ENCODE measurements at places on chromosomes 2 and 18.

GRCh38 chr18:64410685-64411084, 261.8 kb upstream of the LINC00305 start:
- DNase-seq: no peak

DNA sequence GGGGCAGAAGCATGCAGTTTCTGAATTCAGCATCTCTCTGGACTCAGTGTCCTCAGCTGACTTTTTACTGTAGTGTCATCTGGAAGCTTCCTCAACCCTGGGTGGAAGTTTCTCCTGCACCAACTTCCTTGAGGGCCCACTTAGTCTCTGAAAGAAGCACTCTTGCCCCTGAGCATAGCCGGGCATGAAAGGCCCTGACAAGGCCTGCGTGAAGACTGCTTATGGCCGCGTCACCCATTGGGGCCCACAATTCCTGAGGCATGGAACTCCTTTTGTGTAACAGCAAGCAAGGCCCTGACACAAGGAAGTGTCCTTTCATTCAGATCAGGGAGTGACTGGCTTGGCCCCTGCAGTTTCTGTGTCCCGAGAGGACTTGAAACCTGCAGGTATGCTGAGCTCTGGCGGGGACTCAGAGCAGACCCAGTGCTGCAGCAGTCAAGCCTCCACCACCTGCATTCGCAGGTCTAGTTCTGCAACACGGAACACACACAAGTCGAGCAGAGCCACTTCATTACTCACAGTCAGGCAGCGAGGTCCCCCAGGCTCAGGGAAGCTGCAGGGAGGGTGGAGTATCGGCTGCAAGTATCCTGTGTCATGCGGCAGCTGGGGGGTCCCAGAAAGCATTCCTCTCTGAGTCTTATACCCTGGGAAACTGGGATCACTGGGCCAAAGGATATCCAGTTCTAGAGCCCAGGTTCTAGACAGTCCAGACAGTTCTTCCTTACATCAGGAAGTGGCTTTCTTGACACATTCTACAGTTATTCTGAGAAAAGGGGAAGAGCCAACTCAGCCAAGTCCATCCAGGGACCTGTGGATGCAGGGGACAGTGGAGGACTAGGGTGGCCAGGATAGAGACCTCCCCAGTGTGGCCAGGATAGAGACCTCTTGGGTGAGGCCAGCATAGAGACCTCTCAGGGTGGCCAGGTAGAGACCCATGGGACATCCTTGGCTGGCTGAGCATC, 35.6 kb upstream of the PRLH start:
- DNase-seq: no peak

- no peak for DNase-seq
These were observed 146.3 kb upstream of the CELF4 start for GRCh38 chr18:37711766-37712505.

DNA sequence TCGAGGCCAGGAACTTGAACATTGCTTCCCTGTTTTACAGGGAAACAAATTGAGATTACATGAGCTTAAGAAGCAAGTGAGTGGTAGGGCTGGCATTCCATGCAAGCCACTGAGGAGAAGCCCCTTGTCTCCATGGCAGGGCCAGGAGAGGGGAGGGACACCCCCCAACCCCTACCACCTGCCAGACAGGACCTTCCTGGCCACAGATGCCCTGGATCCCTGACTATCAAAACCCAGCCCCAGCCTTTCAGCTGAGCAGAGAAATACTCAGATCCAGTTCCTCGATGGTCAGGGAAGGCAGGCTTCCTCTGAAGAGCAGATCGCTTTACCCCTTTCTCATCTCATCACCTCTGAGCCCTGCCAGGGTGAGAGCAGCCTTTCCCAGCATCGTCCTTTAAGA, 53.8 kb upstream of the ALPP start:
- DNase-seq: no peak

GRCh38 chr2:152055366-152056108, 43.3 kb downstream of the CACNB4 start:
- DNase-seq: no peak

DNA sequence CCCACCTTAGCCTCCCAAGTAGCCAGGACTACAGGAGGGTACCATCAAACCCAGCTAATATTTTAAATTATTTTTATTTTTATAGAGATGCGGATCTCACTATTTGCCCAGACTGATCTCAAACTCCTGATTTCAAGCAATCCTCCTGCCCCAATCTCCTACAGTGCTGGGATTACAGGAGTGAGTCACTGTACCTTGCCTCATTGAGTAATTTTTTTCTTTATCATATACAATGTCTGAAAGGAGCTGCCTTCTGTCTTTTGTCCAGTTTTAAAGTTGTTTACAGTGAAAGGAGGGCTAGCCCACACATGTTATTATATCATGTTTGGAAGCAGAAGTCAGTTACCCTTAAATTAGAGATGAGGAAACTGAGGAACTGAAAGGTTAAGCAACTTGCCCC, 32.5 kb downstream of the PRKRA start:
- DNase-seq: no peak

DNA sequence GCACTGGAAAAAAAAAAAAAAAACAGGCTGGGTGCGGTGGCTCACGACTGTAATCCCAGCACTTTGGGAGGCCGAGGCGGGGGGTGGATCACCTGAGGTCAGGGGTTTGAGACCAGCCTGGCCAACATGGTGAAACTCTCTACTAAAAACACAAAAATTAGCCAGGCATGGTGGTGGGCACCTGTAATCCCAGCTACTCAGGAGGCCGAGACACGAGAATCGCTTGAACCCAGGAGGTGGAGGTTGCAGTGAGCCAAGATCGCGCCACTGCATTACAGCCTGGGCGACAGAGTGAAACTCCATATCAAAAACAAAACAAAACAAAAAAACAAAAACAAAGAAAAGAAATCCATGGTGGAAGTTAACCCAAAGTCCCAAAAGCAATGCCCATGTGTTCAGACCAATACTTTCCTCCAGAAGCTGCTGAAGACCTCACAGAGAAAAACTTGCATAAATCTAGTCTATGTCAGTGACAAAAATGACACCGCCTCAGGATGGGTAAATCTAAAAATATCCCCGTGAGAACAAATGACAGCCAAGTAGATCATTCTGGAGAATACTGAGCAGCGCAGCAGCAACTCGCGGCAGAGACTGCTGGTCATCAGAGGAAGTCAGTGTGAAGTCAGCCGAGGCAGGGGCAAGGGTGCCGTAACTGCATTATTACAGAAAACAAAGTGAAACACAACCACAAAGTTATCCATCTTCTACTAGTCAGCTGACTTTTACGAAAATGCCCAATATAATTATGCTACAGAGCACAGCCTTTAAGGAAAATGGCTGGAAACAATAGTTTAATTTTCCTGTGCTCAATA, 41.0 kb downstream of the LPIN2 start:
- peak; percentile 81 for DNase-seq

GRCh38 chr18:57230861-57231585, 84.1 kb downstream of the BOD1L2 start:
- DNase-seq: no peak

GRCh38 chr2:55843096-55843993, 80.2 kb downstream of the EFEMP1 start:
- DNase-seq: no peak

- DNase-seq: no peak
These were observed 520.5 kb upstream of the ZEB2 start for GRCh38 chr2:145040433-145040832.

DNA sequence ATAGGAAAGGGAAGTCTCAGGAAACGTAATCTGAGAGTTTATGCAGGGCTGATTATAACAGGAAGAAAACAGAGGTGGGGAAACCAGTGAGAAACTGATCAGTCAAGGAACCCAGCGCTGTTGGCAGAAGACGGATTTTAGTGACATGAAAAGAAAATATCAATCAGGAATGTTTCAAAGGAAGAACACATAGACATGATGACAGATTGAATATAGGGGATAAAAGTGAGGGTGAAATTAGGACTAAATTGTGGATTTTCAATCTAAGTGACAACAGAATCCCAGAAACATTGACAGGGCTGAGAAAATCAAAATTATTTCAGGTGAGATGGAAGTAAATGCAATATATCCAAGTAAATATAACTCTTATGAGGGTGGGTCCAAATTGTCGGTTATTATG, 199.8 kb upstream of the CCDC150 start:
- no peak for DNase-seq

- DNase-seq: no peak
These were observed 45.4 kb downstream of the LCT start for GRCh38 chr2:135791418-135792190.

GRCh38 chr2:231069379-231070054, 12.8 kb downstream of the PSMD1 start:
- DNase-seq: no peak

GRCh38 chr18:11027862-11028261, 121.5 kb downstream of the PIEZO2 start:
- DNase-seq: no peak

- DNase-seq: no peak
These were observed 355.9 kb downstream of the EIPR1 start for GRCh38 chr2:3021720-3022119.

GRCh38 chr2:48567671-48568070, 37.7 kb downstream of the STON1 start:
- no peak for DNase-seq

DNA sequence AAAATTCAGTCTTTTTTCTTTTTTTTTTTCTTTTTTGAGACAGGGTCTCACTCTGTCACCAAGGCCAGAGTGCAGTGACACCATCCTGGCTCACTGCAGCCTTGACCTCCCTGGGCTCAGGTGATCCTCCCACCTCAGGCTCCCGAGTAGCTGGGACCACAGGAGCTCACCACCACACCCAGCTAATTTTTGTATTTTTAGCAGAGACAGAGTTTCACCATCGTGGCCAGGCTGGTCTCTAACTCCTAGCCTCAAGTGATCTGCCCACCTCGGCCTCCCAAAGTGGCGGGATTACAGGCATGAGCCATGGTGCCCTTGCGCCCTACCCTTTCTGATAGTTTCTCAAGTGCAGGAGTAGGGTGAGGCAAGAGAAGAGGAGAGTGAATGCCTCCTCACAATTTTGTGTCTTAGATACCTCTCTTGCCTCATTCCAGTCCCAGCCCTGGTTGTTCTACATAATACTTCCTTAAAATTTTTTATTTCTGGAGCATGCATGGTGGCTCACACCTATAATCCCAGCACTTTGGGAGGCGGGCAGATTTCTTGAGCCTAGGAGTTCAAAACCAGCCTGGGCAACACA, 68.2 kb upstream of the CAB39 start:
- no peak for DNase-seq

- no peak for DNase-seq
These were observed 109.9 kb upstream of the CD302 start for GRCh38 chr2:159907909-159908308.

DNA sequence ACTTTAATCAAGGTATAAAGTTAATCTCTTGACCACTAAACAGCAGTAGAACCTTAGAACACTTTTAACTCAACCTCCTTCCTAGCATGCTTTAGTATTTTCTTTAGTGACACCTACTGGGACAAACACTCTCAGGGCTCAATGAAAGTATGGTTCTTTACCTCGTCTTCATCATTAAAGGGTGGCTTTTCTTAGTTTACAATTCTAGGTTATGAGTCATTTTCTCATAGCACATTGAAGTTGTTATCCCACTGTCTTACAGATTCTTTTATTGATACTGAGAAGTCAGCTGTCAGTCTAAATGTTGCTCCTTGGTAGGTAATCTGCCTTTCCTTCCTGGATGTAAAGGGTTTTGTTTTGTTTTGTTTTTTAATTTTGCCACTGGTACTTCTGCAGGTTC, 38.0 kb downstream of the SIGLEC15 start:
- DNase-seq: no peak

GRCh38 chr18:13361431-13361830, 142.9 kb downstream of the LDLRAD4 start:
- no peak for DNase-seq

GRCh38 chr2:105082107-105082506, 44.2 kb downstream of the MRPS9 start:
- no peak for DNase-seq

DNA sequence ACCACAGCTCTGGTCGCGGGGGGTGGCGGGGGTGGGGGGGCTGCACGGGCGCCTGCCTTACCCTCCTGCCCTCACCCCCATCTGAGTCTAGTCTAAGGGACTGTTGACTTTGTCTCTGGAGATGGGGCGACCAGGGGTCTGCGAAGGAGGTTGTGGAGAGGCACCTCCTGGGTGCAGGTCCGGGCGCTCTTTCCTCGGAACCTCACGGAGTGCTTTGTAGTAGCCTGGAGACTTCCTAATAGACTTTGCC, 141.3 kb downstream of the MEIS1 start:
- DNase-seq: no peak

- no peak for DNase-seq
These were observed 28.1 kb upstream of the TMEM177 start for GRCh38 chr2:119650846-119651370.

GRCh38 chr2:126431136-126431535, 224.8 kb upstream of the GYPC start:
- DNase-seq: no peak

DNA sequence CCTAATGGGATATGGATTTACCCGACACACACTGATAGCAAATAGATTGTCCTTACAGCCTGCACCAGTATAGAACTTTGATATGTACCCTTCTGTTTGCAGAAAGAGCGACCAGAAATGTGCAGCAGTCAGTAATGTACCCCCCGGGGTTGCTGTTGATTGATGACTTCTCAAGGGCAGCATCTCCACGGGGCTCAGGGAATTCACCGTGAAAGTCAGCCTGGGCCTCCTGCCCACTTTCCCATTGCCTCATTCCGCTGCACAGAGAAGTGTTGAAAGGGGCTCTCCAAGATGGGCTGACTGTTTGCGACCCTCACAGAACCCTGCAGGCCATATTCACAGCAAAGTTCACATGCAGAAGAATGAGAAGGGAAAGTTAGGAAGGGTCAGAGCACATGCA, 241.3 kb downstream of the PRKCE start:
- DNase-seq: no peak

- no peak for DNase-seq
These were observed 96.7 kb downstream of the CCDC148 start for GRCh38 chr2:158359846-158360245.

DNA sequence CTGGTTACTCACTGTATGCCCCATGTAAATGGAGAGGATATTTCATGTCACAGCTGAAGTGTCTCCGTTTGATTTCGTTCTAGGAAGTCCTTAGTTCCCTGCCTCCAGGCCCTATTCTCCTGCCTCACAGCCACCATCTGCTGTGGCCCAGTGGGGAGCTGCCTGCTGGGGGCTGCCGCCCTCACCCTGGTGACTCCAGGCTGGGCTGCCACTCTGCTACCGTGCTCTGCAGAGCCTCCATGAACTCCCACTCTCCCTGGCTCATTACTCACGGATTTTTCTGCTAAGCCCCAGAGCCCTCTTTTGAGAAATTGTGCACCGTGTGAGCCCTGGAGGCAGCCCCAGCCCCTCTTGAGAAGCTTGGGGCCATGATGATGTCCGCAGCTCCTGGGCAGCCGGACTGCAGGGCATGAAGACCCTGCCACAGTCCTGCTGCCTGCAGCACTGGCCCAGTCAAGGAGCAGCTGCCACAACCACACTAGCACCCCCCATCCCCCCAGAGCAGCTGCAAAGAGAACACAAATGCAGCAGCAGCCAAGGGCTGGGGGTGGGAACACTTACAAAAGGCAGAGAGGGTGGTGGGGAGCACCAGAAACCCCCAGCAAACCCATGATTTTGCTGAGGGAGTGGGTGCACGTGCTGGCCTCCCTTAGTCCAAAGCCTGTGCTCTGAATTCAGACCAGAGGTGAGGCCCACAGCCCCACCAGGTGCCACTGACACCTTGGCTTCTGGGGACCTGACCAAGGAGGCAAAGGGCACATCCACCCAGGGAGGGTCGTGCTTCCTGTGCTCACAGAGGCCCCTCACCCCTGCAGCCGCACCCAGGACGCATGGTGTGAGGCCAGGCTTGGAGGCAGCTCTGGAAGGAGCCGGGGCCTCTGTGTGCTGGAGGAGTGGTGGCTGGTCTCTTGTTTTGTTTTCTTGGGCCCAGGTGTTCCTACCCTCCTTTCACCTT, 270.2 kb upstream of the RAB6C start:
- DNase-seq: no peak

- DNase-seq: no peak
These were observed 61.5 kb downstream of the TNFRSF11A start for GRCh38 chr18:62386601-62387000.
